ENCODE measurements at places on chromosomes 4 and X. TPM values are rescaled to one million over a fixed set of nuclear protein-coding genes. Genes with fewer than 3 reads are reported as not detected.

DNA sequence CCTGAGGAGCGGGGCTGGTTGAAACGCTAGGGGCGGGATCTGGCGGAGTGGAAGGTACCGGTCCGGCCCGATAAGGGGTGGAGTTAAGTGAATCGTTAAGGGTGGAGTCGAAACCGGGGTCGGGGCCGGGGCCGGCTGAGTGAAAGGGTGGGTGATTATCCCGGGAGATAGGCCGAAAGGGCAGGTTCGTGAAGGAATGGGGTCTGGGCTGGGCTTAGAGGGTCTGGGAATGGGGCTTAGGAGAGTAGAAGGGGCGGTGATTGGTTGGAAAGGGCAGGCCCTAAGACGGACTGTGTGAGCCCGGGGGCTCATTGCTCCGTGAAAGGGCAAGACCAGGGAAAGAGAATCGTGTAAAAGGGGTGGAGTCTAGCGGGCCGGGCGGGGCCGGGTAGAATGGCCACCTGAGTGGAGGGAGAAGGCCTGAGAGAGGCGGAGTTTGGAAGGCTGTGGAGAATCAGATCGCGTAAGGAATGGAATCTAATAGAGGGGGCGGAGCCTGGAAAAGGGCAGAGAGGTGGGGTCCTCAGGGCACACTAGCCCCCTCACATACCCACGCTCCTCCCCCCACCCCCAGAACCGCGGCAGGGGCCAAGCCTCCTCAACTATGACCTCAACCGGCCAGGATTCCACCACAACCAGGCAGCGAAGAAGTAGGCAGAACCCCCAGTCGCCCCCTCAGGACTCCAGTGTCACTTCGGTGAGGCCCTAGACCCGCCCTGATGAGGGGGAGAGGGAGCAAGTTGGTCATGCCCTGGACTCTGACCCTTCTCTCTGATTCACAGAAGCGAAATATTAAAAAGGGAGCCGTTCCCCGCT, 430 bp downstream of the HDAC6 start:
- H3K4me1 ChIP-seq: no peaks in the 10 kb centered on the region
- peak overlapping the region; percentile 98 for H3K27ac ChIP-seq
- H3K27me3 ChIP-seq: no peaks in the 10 kb centered on the region
- DNase-seq: peak; percentile 81
- H3K36me3 ChIP-seq: no peaks in the 10 kb centered on the region

- no peaks in the 10 kb centered on the region for H3K36me3 ChIP-seq
- no peaks in the 10 kb centered on the region for H3K27me3 ChIP-seq
- DNase-seq: no peak
- H3K27ac ChIP-seq: no peak overlapping the region
Observed at GRCh38 chrX:149799938-149800337, 18.2 kb downstream of the MAGEA9 start.

DNA sequence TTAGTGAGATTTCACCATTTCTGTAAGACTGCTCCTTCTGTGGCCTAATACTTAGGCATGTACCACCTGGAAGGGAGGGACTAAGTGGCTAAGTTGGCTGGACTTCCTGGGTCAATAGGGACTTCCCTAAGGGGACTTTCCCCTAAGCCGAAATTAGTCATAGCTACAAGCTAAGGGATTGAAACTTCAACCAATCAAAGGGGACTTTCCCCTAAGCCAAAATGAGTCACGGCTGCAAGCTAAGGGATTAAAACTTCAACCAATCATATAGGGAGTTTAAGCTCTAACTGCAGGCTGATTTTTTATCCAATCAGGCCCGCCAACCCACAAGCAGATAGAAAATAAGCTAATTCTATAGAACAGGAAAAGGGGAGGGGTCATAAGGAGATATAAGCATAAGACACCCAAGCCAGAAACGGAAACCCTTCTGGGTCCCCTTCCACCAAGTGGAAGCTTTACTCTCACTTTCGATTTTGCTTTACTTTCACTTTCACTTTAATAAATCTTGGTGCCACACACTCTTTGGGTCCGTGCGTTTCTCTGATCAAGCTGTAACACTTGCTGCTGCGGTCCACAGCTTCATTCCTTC, 382.8 kb downstream of the KLHL4 start:
- no peaks in the 10 kb centered on the region for H3K27me3 ChIP-seq
- H3K36me3 ChIP-seq: no peaks in the 10 kb centered on the region
- no peak overlapping the region for H3K27ac ChIP-seq
- H3K4me1 ChIP-seq: no peaks in the 10 kb centered on the region

C4orf36 gene
- total RNA-seq: not detected

RNF150 gene
- 10.5 TPM for total RNA-seq

NALF2 gene
- total RNA-seq: not detected

MYOZ2 gene
- total RNA-seq: not detected

All from GM23248 (cell line).